ENCODE measurements at places on chromosomes 11 and 22.
A peak's percentile ranks its signal among the peaks of the same experiment; 100 is the strongest.

GRCh38 chr11:1877211-1878136 lies 14.2 kb downstream of the PRR33 start:
- no peak for DNase-seq

DNA sequence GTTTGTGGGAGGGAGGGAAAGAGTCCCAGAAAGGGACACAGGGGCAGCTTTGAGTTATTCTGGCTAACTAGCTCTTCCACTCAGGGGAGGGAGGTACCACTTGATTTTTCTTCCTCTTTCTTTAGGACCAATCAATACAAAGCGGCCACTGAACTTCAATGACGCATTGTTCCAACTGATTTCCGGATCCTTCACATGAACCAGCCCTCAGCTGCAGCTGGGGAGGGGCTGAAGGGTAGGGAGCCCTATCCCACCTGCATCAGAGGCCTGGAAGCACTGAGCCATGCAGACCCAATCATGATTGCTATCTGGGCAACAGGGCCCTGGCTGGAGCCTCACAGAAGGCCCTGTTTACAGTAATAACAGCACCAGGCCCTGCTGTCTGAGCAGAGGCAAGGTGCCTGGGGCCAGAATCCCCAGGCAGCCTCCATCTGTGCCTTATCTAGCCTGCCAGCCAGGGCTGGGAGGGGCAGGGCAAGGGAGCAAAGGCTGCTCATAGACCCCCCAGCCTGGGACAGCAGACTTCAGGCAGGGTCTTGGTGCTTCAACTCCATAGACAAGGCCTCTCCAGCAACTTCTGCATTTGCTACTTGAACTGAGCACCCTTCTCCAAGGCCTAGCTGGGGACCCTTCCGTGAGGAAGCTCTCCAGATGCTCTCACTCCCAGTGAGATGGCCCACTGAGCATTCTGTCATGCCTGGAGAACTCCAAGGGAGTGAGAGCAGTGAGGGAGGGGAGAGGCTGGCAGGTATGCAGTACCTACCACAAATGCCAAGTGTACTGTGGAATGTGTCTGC lies 22.5 kb downstream of the CLPB start:
- DNase-seq: no peak

GRCh38 chr11:16924462-16924825 lies 89.8 kb downstream of the PLEKHA7 start:
- no peak for DNase-seq

- DNase-seq: no peak
These were observed 78.7 kb upstream of the MYOD1 start for GRCh38 chr11:17640493-17641164.

DNA sequence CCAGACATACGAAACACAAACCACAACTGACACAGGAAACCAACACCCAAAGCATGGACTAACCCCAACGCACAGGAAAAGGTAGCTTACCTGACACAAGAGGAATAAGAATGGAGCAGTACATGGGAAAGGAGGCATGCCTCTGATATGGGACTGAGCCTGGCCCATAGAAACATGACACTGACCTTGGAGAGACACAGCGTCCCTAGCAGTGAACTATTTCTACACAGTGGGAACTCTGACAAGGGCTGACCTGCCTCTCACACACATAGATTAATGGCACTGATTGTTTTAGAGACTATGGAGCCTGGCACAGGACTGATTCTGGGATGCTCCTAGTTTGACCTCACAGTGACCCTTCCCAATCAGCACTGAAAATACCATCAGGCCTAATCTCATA lies 12.0 kb downstream of the CCKBR start:
- DNase-seq: no peak

GRCh38 chr22:41479671-41480396 lies 10.9 kb downstream of the ACO2 start:
- peak; percentile 77 for DNase-seq

DNA sequence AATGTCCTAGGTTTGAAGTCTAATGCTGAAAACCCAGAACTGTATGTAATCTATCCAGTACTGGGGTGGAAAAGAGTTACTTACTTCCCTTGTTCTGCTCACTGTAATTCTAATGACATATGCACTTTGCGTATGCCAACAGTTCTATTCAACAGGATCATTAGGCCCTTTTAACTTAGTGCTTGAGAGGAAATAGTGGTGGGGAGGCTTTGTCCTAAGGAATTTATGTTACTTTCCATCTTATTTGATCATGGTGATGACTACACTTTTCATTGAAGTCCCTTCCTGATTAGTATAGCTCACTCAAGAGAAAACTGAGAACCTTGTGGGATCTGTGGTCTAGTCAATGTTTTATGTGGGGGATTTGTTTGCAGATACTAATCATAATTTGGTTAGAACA lies 348.2 kb downstream of the GUCY1A2 start:
- DNase-seq: no peak

- no peak for DNase-seq
These were observed 167.0 kb downstream of the BUD13 start for GRCh38 chr11:116605543-116606459.

GRCh38 chr11:9802291-9802861 lies 138.5 kb downstream of the SWAP70 start:
- no peak for DNase-seq

DNA sequence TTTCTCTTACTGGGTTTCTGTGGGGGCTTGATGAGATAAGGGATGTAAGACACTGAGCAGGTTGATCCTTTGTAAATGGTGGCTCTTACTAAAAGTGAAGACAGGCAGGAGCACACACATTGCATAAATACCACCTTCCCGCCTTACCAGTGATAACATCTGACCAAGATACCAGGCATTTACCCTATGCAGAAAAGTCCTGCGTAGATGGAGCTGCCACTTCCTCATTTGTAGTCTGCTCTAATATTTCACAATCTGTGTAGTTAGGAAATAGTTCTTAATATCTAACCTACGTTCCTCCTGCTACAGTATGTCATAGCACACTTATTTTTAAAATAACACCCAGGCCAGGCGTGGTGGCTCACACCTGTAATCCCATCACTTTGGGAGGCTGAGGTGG lies 23.9 kb upstream of the SWAP70 start:
- no peak for DNase-seq

DNA sequence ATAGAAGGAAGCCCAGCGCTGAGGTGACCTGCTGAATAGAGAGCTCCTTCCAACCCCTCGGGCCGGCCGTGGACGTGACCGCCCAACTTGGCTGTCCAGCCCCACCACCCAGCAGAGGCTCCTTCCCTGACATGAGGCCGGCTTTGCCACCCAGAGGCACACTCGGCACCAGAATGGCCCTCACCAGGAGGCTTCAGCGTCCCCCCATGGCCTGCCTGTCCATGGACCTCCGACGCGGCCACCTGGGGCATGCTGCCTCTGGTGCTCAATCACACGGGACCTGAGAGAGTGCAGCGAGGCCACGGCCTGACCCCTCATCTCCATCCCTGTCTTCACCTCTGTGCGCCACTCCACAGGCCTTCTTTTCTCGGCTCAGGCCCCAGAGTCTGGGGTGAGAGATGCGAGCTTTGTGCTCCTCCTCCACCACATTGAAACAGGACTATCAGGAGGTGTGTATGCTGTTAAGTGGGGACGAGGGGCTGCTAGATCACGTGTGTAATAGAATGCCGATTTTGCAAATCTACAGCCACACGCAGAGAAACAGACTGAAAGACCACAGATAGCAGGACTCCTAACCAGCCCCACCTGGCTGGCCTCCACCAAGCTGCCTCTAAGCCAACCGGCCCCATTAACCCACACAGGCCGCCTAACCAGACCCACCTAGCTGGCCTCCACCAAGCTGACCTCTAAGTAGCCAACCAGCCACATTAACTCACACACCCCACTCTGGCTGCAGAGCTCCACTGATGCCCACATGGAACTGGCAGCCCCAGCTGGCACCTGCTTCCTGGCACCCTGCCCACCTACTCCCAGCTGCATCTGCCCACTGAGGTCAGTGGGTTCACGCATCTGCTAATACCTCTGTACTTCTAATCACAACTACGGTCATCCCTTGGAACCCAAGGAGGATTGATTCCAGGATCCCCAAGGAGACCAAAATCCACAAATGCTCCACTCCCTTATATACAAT lies 20.7 kb downstream of the LINC01488 start:
- no peak for DNase-seq

GRCh38 chr22:42868751-42869251 lies 11.7 kb upstream of the ARFGAP3 start:
- no peak for DNase-seq

DNA sequence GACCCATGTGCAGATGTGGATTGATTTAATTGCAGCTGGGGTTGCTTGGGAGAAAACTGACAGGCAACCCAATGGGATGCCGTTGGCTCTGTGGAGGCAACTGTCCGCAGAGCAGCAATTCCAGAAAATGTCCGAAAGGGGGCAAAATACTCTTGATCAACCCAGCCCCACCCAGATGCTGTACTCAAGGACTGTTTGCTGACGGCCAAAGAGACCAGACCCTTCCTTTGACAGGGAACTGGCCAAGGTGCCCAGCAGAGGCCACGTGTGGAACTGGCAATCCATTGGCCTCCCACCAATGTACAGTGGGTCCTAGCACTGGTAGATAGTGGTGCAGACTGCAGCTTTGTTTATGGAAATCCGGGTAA lies 29.7 kb upstream of the KCNA4 start:
- DNase-seq: no peak

DNA sequence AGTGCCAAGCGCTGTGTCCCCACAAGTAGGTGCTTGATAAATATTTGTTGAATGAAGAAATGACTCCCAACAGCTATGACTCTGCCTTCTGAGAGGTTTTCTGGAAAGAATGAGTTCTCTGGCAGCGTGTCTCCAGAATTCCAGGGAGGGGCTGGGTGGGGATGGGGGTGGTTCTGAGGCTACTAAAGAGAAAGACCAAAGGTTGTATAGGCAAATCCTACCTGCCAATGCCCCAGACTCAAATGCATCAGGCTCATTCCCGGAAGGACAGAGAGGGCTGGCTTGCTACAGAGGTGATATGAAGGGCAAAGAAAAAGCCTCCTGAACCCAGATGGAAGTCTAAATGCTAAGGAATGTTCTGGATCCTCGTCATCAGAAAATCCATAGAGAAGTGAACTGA lies 1.9 kb downstream of the DUSP18 start:
- DNase-seq: no peak

Data from nucleus accumbens (tissue), 56 donors.